Activated naive CD4-positive, alpha-beta T cell treated with anti-CD3 and anti-CD28 coated beads, Interleukin-2, amount 10 ng/mL, durations not matched to agents 7 days and 5 days (primary cell): ENCODE measurements at places on chromosomes 1 and 21.

- no peak for DNase-seq
Measured at GRCh38 chr1:234018816-234019215, 114.3 kb downstream of the SLC35F3 start.

- no peak for DNase-seq
Measured at GRCh38 chr1:170273291-170274130, 127.8 kb downstream of the NTMT2 start.

- no peak for DNase-seq
Measured at GRCh38 chr1:54273092-54273794, 73.3 kb downstream of the MRPL37 start.

GRCh38 chr1:201511941-201512539 is 5.1 kb upstream of the CSRP1 start:
- DNase-seq, result no peak

DNA sequence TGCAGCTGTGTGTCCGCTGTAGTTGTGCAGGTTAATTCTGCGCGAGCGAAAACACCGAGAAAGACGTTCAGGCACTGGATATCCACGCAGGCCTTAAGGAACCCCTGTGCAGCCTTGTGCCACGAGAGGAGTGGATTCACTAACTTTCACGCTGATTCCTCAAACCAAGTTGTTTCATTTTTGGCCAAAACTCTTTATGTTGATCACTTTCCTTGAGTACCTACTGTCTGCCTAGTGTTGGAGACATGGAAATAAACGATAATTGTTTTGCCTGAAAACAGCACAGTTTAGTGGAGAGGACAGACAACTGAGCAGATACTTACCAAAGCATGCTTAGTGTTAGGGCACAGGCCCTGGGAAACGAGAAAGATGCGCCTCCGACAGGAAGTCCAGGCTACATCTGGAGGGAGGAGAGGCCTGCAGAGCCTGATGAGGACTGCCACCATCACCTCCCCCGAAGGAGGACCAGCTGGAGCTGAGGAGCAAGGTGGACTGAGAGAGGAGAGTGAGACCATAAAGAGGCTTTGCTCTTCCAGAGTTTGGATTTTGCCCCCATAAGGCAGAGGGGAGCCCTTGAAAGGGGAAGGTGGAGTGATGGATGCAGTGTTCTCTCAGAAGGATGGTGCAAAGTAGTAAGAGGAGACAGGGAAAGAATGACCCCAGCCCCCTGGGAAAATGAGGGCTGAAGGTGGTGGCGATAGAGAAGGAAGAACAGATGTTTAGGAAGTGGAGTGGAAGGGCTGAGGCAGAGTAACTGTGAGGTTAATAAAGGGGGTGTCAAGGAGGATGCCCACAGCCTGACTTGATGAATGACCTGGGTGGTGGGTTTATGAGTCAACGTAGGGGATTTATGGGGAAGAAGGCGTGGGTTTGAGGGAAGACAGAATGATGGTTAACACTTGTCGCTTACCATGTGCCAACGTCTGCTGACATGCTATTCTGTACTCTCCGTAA is 956 bp upstream of the SCAF4 start:
- DNase-seq, result peak; percentile 43

- no peak for DNase-seq
Measured at GRCh38 chr1:4702932-4703331, 48.5 kb downstream of the AJAP1 start.

- no peak for DNase-seq
Measured at GRCh38 chr1:57532299-57532698, 108.4 kb upstream of the DAB1 start.

- no peak for DNase-seq
Measured at GRCh38 chr21:19022978-19023377, 619.4 kb upstream of the TMPRSS15 start.

DNA sequence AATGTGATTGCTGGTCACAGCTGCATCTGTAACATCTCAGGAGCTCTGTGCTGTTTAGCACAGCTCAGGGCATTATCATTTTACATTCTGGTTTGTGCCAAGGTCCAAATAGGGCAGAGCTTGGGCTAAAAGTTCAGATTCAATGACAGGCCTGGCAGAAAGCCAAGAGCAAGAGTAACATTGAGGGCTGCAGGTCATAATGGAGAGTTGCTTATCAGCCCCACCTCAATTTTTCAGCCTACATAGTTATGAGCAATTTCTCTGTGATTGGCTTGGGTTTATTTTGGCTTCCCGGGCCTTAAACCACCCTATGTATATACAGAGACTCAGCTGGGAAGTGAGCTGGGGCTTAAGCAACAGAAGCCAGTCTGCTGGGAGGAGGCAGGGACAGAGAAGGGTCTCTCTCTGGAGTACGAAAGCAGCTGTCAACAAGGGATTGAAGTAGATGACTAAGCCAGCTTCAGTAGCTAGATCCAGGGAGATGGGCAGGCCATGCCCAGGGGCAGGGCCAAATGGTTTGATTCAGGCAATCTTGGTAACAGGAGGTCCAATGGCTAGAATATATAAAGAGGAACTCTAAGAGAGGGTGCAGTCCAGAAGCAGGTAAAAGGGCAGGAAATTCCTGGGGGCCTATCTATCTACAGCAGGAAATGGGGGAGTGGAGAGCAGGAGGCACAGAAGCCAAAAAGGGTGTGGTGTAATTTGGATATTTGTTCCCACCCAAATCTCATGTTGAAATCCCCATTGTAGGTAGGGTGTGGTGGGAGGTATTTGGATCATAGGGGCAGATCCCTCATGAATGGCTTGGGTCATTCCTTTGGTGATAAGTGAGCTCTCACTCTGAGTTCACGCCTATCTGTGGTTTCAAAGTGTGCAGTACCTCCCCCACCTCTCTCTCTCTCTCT is 49.0 kb downstream of the BRINP2 start:
- no peak for DNase-seq

DNA sequence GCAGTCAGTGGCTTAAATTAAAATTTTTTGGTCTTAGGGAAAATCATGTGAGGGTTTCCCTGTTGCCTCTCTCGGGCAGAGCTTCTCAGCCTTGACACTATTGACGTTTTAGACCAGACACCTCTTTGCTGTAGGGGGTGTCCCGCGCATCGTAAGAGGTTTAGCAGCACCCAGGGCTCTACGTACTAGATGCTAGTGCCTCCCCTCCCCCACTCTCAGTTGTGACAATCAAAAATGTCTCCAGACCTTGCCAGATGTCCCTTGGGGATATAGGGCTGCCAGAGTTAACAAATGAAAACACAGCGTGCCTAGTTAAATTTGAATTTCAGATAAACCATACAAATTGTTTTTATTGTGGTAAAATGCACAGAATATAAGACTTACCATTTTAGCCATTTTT is 293.3 kb downstream of the DISC1 start:
- DNase-seq, result peak; percentile 22

- no peak for DNase-seq
Measured at GRCh38 chr1:246012341-246012740, 494.7 kb downstream of the SMYD3 start.

DNA sequence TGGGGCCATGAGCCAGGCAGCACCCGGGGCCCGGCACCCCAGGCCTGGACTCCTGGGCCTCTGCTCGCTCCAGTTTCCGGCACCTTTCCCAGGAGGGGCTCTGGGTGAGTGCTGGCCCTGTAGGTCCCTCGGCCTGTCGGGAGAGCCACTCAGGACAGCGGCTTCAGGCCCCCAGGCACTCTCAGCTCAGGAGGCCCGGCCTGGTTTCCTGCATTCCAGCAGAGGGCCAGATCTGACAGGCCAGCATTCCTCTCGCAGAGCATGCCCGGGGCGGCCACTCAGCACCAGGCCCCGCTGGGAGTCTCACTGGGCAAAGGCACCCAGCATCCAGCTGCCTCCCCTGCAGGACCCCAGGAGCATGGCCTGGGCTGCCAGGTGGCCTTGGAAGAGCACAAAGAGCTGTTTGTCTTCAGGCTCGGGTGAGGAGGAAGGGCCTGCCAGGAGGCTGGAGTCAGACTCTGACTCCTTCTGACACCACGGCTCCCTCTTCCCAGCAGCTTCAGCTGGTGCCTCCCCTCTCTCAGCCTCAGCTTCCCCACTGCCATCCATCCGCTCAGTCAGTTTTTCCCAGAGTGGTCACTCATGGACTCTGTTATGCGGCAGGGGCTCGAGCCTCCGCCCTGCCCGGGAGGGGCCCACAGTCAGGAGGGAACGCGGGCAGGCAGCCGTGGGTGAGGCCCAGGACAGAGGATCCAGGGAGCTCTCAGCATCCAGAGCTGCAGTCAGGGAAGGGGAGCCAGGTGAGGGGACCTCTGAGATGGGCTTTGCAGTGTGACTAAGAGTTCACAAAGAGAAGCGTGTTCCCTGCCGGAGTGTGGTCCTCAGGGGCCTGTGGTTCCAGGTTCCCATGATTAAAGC is 51.7 kb downstream of the WNT9A start:
- DNase-seq, result peak; percentile 13

DNA sequence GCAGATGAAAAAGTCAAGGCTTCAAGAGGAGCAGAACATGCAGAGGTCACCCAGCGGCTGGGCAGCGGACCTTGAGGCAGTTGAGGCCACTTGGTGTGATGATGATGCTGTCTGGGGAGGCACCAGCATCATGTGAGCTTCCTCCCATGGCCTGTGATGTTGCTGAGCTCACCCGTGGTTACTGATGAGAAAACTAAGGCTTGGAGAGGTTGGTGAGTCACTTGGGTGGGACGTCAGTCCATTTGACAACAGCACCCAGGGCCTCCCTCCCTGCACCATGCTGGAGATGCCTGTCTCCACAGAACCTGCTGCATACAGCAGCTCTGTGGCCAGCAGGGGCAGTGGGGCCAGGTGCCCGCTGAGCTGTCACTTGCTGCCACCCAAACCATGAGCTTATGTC is 146.8 kb downstream of the NPHP4 start:
- DNase-seq, result no peak

DNA sequence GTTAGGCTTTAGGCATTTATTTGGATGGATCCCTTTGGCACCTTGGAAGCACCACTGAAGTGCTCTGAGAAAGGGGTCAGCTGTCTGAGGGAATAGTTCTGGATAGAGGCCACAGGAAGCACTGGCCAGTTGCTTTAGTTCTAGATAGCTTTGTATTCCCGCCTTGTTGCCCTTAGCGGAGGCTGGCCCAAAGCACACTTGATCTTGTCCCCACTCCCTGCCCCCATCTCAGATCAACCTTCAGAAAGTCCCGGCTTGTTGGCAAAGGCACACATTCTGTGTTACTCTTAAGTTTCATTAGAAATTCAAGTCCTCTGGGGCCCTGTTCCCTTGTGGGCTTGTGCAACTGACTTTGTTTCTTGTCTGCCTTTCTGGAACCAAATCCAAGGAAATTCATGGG is 15.2 kb upstream of the NBL1 start:
- DNase-seq, result no peak

- DNase-seq, result peak; percentile 45
Measured at GRCh38 chr1:46581681-46582455, 22.2 kb downstream of the MKNK1 start.

DNA sequence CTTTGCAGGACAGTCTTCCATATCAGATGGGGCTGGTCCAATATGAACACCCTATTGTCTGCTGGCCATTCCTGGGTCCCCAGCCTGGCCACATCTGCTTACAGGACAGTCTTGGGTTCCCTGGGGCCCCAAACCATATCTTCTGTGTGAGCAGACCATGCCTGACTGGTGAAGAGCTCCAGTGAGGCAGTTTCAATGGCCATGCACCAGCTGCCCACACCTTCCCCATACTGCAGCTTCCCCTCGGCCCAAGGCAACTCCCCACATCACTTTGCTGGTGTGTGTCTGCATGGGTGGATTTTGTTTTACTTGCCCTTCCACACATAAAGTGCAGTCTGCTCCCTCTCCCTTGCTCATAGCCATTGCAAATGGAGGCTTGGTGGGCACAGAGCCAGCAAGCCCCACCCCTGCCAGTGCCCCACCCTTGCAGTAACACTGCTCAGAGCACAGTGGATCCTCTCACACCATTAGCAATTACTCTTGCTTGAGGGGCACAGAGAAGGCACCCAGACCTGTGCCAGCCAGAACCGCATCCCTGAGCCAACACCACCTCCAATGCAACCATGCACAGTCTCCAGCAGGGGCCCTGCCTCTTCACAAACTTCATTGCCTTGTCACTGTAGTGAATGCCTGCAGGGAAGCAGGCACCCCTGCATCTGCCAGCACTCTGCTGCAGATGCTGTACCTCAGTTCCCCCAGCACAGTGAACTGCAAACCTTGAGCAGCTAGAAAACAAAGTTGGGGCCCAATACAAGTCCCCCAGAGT is 474.5 kb upstream of the BEND5 start:
- DNase-seq, result no peak
